ENCODE measurements at places on chromosomes 3 and 15. TPM values are rescaled to one million over a fixed set of nuclear protein-coding genes. Genes with fewer than 3 reads are reported as not detected.

DNA sequence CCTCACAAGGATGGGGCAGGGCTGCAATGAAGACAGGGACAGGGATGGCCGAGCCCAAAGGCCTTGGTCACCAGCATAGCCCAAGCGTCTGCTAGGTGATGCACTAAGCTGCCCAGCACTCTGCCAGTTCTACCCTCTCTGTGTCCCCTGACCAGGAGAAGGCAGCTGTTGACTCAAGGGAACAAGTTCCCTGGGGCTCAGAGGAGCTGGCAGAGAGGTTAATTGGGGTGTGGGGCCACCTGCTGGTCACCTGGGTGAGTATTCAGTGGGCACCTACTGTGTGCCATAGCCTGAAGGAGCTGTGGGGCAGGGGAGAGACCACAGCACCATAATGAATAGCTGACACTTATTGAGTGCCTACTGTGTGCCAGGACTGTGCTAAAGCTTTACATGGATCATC is 22.0 kb upstream of the DOCK3 start:
- DNase-seq, result no peak

- no peak for DNase-seq
Measured at GRCh38 chr3:55406696-55407425, 80.2 kb downstream of the WNT5A start.

DNA sequence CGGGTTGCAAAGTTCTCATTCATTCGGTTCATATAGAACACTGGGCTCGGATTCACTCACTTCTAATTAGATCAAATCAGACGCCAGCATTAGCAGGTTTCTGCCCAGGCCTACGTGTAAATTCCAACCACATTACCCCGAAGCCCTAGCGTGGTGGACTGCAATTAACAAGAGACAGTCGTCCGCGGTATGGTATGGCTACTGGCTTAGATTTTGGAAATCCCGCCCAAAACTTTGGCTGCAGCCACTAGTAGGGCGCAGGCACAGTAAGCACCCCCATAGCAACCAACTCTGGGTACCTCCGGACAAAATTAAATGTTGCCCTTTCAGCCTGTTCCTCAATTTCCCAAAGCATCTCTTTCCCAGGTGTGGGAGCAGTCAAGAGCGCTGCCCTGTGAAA is 771 bp downstream of the RARRES1 start:
- DNase-seq, result no peak

DNA sequence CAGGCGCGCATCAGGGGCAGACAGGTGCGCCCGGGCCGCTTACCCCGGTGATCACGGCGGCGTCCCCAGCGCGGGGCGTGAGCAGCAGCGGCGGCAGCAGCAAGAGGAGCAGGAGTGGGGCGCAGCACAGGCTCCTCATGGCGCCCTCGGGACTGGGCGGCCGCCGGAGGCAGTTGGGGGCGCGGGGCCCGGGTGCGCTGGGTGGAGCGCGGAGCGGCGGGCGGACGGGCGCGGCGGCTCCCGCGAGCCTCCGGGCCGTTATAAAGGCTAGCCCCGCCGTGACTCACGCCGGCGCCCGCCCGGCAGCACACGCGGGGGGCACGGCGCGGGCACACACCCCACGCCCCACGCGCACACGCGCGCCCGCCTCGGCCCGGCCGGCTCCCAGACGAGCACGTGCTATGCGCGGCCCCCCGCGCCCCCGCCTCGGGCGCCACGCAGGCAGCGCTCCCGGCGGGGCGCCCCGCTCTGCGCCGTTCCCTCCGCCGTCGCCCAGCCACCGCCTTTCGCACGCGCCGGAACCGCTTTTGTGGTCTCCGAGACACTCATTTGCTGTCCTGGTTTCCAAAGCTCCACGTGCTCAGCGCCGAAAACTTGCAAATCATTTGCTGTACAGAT is at the start of gene PROK2:
Gene PROK2 (minus strand): TSS at position 235 of the 618 bp plus-strand sequence. CDS start 96 bp downstream, at position 139.
- no peak for DNase-seq

- DNase-seq, result no peak
Measured at GRCh38 chr3:30368978-30369377, 237.4 kb upstream of the TGFBR2 start.

DNA sequence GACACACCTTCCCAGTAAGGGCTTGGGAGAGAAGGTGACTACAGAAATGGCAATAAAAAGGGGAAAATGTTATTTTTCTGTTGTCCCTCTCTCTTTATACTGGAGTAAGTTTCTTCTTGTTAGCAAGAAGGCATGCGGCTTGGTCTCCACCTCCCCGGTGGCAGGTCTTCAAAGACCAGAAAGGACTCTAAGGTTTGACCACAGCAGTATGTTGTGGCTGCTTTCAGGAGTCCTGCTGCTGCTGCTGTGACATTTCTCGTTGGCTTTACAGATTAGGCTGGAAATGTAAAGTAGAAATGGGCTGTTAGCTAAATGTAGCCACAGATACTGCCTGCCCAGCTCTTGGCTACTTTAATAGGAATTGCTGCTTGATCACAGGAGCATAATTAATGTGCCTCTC is 175.8 kb upstream of the ZBTB20 start:
- DNase-seq, result no peak

TNFSF10 gene
- 36.9 TPM for polyA plus RNA-seq

PPP2R3A gene
- 22.6 TPM for polyA plus RNA-seq

INSYN1 gene
- polyA plus RNA-seq, result 21.7 TPM

SELENOK gene
- polyA plus RNA-seq, result 66.2 TPM
